Activated naive CD4-positive, alpha-beta T cell treated with anti-CD3 and anti-CD28 coated beads for 36 hours (primary cell): ENCODE measurements at places on chromosomes 4 and X. TPM values are rescaled to one million over a fixed set of nuclear protein-coding genes. Genes with fewer than 3 reads are reported as not detected.

Gene FRYL
- total RNA-seq: 54.2 TPM

Gene ASMT
- total RNA-seq: not detected

Gene DRP2
- total RNA-seq: 0.47 TPM

Gene PHKA1
- 6.5 TPM for total RNA-seq

Gene UGT2A3
- total RNA-seq: not detected

Gene SLITRK2
- not detected for total RNA-seq

DNA sequence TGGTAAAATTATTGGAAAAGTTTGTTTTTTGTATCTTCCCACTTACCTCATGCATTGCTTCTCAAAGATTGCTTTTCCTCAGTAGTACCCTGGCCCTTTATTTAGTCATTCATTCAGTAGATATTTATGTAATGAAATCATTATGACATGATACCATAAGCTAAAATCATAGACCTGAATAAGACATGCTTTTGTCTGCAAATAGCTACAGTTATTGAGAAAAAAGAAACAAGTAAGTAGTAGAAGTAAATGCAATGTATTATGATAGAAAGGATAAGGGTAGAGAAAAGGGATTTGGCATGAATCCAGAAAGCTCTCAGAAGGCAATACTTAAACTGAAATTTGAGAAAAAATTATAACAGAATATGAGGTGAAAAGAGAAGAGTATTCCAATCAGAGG lies 352.5 kb downstream of the GPM6A start:
- H3K36me3 ChIP-seq: no peaks in the 10 kb centered on the region
- no peaks in the 10 kb centered on the region for H3K4me1 ChIP-seq
- DNase-seq: no peak
- H3K4me3 ChIP-seq: no peak overlapping the region
- no peaks in the 10 kb centered on the region for H3K27me3 ChIP-seq
- no peak overlapping the region for H3K27ac ChIP-seq

- H3K36me3 ChIP-seq: peaks cover 3% of the 10 kb centered on the region
- peaks cover 6% of the 10 kb centered on the region for H3K4me1 ChIP-seq
- DNase-seq: no peak
Observed at GRCh38 chr4:26594371-26594770, 10.5 kb downstream of the TBC1D19 start.

GRCh38 chr4:37793562-37793961 lies 32.9 kb upstream of the PGM2 start:
- peak; percentile 22 for DNase-seq
- H3K36me3 ChIP-seq: no peaks in the 10 kb centered on the region
- H3K27me3 ChIP-seq: no peaks in the 10 kb centered on the region
- H3K27ac ChIP-seq: no peak overlapping the region

DNA sequence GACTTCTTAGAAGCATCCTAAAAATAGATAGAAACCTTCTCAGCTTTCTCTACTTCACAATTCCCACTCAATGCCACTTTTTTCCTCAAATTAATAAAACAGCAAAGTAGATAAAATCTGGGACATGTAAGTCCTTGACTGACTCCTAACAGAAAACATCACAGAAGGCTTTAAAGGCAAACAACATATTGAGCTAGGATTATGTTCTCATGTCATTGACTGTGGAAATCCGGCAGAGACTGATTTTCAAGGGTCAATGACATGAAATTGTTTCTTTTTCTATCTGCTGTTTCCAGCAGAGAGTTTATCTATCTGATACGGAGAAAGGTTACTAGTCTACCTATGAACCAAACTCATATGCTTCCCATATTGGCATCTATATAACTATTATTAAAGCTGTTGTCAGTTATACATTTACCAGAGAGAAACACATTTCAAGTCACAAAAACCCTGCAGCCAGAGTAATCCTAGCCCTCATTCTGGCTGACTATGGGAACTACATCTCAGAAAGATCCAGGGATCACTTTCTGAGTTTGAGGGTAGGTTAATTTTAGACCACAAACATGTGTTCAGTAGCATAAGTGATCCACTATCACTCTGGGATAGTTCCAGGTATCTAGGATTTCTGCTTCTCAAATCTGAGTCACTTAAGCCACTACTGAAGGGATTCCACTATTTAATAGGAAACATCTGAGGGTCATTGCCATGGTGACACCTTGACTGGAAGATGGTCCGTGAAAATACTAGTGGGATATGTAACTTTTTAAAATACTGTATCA lies 147.6 kb downstream of the PPP3CA start:
- peaks cover 4% of the 10 kb centered on the region for H3K36me3 ChIP-seq
- DNase-seq: no peak
- H3K27me3 ChIP-seq: no peaks in the 10 kb centered on the region
- no peak overlapping the region for H3K4me3 ChIP-seq
- no peak overlapping the region for H3K27ac ChIP-seq

DNA sequence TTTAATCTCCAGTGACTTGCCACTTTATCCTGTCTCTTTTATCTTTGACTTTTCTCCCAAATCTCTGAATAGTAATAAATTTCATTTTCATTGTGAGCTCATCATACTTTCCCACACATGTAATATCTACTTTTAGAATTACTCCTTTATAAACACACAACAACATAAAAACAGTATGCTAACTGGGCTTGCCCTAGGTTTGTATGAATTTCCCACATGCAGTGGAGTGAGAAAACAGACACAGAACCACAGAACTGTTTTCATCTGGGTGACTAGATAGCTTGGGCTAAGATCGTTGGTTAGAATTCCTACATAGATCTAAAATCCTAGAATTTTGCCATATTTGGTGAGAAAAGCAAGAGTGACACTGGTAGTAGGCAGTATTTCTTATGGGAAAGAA lies 409.5 kb downstream of the SPRY1 start:
- no peaks in the 10 kb centered on the region for H3K36me3 ChIP-seq
- H3K27me3 ChIP-seq: no peaks in the 10 kb centered on the region
- H3K4me3 ChIP-seq: no peak overlapping the region
- no peak overlapping the region for H3K27ac ChIP-seq

GRCh38 chr4:118398226-118399090 lies 45.7 kb upstream of the PRSS12 start:
- H3K27me3 ChIP-seq: peaks cover 17% of the 10 kb centered on the region
- H3K27ac ChIP-seq: no peak overlapping the region
- H3K4me1 ChIP-seq: no peaks in the 10 kb centered on the region
- no peak for DNase-seq

- DNase-seq: no peak
- H3K36me3 ChIP-seq: no peaks in the 10 kb centered on the region
- H3K4me3 ChIP-seq: no peak overlapping the region
- H3K27ac ChIP-seq: no peak overlapping the region
Observed at GRCh38 chr4:8920969-8921368, 49.3 kb upstream of the HMX1 start.

DNA sequence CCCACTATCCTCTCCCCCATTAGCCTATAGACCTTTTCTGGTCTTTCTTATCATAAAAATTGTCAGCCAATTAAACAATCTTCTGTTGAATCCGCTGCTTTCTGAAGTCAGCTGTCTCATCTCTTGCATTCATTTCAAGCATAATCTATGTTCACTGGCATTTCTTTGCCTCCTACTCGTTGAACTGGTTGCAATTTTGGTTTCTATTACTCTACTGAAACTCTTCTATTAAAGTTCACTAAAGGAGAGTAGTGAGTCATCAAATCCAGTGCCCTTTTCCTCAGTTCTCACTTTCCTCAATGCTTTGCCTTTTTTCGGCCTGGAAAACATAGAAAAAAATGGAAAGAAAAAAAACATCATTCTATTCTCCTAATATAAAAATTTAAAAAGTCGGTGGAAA lies 23.9 kb upstream of the CXCL13 start:
- H3K27me3 ChIP-seq: peaks cover 33% of the 10 kb centered on the region
- no peaks in the 10 kb centered on the region for H3K36me3 ChIP-seq
- no peak for DNase-seq
- H3K27ac ChIP-seq: peak overlapping the region; percentile 80
- no peak overlapping the region for H3K4me3 ChIP-seq
- H3K4me1 ChIP-seq: peaks cover 33% of the 10 kb centered on the region

DNA sequence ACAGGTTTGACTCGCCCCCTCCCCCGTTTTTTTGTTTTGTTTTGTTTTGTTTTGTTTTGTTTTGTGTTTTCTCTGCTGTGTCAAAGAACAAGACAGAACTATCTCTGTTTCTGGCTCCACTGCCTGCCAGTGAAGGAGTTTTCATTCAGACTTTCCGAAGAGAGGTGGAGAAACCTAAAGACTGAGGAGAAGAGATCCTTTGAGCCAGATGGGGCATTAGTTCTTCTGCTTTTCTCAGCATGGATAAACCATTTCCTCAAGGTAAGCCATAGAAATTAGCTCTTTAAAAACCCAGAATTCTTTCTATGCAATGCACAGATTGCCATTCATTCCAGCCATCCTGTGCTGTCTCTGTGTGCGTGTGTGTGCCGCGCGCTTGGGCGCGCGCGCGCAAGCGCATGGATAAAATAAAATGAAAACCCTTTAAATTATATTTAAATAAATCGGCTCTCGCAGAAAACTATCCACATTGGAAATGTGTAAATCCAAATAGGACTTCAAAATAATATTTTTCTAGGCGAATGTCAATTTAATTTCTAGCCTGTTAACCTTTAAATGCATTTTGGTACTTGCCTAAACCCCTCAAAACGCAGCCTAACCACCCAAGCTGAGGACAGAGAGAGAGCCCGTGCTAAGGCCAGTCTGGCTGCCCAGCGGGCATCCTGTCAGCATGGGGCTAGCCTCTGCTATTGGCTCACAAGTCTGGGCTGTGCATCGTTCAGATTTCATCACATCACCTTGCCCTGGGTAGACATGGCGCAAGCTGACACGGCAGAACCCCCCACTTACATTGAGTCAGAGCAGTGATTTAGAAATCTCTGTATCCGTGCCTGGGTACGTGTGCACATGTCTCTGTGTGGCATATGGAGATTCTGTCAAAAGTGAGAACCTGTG lies 113.0 kb upstream of the VAMP7 start:
- no peaks in the 10 kb centered on the region for H3K36me3 ChIP-seq
- no peak overlapping the region for H3K27ac ChIP-seq
- DNase-seq: no peak
- H3K4me3 ChIP-seq: peak overlapping the region; percentile 77

DNA sequence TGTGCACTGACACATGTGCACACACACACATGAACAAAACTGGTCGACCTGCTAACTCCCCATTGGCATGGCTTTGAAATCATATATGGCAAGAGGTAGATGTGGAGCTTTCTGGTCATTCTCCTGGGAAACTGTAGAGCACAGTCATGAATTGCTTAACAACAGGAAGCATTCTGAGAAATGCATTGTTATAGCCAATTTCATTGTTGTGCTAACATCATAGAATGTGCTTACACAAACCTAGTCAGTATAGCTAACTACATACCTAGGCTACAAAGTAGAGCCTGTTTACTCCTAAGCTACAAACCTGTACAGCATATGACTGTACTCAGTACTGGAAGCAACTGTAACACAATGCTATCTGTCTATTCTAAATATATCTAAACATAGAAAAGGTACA lies 134.2 kb upstream of the SH3RF1 start:
- no peaks in the 10 kb centered on the region for H3K4me1 ChIP-seq
- no peaks in the 10 kb centered on the region for H3K27me3 ChIP-seq
- no peak overlapping the region for H3K27ac ChIP-seq
- peaks cover 15% of the 10 kb centered on the region for H3K36me3 ChIP-seq

GRCh38 chr4:107392951-107393350 lies 327.1 kb downstream of the PAPSS1 start:
- no peak overlapping the region for H3K4me3 ChIP-seq
- no peaks in the 10 kb centered on the region for H3K36me3 ChIP-seq
- H3K4me1 ChIP-seq: no peaks in the 10 kb centered on the region

DNA sequence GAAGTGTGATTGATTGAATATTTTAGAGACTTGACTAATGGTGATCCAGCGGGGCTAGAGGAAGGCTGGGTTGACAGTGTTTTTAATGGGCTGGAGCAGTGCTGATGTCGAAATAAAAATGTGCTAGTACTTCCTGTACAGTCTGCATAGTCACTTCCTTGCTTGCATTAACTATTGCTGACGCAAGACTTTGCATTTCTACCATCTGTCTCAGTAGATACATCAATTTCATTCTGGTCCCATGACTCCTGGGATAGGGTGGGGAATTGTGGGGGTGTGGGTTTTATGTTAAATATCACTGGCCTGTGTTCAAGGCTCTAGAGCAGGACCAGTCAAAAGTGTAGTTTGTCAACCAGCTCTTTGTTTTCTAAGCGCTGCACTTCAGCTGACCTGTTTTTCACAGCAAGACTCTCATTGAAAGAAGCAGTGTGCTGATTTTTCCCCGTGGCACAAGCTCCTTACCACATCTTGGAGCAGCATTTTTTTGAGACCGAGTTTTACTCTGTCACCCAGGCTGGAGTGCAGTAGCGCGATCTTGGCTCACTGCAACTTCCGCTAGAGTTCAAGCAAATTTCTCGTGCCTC lies 35.2 kb upstream of the PHEX start:
- DNase-seq: no peak
- no peaks in the 10 kb centered on the region for H3K27me3 ChIP-seq
- peaks cover 27% of the 10 kb centered on the region for H3K36me3 ChIP-seq

DNA sequence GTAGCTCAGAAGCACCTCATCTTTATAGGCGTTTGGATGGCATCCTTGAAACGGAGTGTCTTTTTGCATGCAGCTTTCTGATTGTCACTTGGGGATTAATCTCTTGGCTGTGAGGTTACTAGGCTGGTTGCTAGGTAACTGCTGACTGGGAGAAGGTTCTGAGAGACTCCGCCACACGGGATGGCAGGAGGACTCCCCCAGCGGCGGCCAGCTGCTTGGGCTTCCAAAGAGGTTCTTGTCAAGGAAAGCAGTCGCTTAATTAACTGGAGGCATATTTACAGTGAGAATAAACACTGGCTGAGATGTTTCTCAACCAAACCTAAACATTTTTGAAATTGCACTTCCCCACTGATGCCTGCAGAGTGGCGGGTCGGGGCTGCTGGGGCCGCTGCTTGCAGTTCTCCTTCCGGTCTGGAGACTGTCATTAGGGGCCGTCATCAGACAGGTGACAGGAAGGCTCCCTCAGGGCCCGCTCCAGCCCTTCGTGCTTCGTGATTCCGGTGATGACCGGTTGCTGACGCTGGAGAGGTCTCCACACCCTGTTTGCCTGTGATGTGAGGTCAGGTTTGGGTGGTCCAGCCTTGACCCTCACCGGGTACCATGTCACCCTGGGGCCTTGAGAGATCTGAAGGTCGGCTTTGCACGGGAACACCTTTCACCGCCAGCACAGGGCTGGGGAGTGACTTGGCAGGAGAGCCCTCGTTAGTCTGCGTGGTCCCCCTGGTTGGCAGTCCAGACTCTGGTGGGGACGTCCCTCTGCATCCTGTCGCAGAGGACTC lies 9.1 kb downstream of the NSG1 start:
- H3K27ac ChIP-seq: no peak overlapping the region
- no peaks in the 10 kb centered on the region for H3K4me1 ChIP-seq
- peaks cover 3% of the 10 kb centered on the region for H3K36me3 ChIP-seq
- DNase-seq: no peak
- no peaks in the 10 kb centered on the region for H3K27me3 ChIP-seq

- DNase-seq: peak; percentile 48
- H3K27me3 ChIP-seq: no peaks in the 10 kb centered on the region
- H3K36me3 ChIP-seq: peaks cover 12% of the 10 kb centered on the region
Observed at GRCh38 chr4:86961605-86962295, 26.9 kb downstream of the AFF1 start.

GRCh38 chr4:1759818-1760223 lies 33.3 kb upstream of the FGFR3 start:
- no peak overlapping the region for H3K27ac ChIP-seq
- no peak overlapping the region for H3K4me3 ChIP-seq
- H3K27me3 ChIP-seq: peaks cover 2% of the 10 kb centered on the region
- DNase-seq: no peak
- no peaks in the 10 kb centered on the region for H3K36me3 ChIP-seq
- peaks cover 4% of the 10 kb centered on the region for H3K4me1 ChIP-seq

GRCh38 chr4:70691661-70692060 lies 3.3 kb downstream of the UTP3 start:
- peaks cover 33% of the 10 kb centered on the region for H3K4me1 ChIP-seq
- H3K4me3 ChIP-seq: no peak overlapping the region
- DNase-seq: no peak

GRCh38 chrX:55029291-55029690 lies 1.5 kb downstream of the ALAS2 start:
- H3K36me3 ChIP-seq: no peaks in the 10 kb centered on the region
- no peak overlapping the region for H3K27ac ChIP-seq
- no peak overlapping the region for H3K4me3 ChIP-seq
- no peaks in the 10 kb centered on the region for H3K27me3 ChIP-seq
- peaks cover 5% of the 10 kb centered on the region for H3K4me1 ChIP-seq
